LHCN-M2 (cell line): ENCODE measurements at places on chromosomes 1 and 21.

- DNase-seq, result no peak
Observed at GRCh38 chr1:7150724-7151280, 365.5 kb downstream of the CAMTA1 start.

GRCh38 chr1:189125694-189126093, 1352.0 kb downstream of the BRINP3 start:
- no peak for DNase-seq

- DNase-seq, result no peak
Observed at GRCh38 chr21:41481191-41481590, 26.8 kb downstream of the TMPRSS2 start.

DNA sequence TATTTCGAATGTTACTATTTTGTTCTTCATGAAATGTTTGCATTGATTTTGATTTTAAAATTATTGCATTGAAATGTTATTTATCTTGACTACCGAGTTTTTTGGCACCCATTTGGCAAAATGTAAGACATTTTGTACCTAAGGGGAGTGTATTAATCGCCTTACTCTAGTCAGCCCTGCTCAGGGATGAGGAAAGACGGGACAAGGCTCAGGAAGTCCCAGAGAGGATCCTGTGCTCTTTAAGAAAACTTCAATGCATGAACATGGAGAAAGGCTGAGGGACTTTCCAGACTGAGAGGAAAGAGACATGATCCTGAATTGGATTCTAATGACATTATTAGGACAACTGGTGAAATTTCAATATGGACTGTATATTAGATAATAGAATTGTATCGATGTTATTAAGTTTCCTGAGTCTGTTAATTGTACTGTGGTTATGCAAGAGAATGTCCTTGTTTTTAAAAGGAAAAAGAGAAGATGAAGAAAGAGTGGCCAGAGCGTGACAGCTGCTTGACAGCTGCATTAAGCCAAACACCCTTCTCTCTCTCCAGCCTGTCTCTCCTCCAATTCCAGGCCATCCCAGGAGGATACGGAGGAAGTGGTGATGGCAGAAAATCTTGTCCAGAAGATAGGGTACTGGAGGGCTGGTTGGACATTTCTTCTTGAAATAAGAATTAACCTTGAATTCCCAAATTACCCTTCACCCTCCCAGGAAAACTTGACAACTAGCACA, 66.0 kb downstream of the PLEKHA6 start:
- peak; percentile 98 for DNase-seq
